ENCODE measurements at places on chromosomes 2 and 18.

GRCh38 chr18:36513556-36513955 is 216.0 kb downstream of the FHOD3 start:
- no peak for DNase-seq

- DNase-seq: no peak
These were observed 43.6 kb downstream of the EFEMP1 start for GRCh38 chr2:55879976-55880375.

DNA sequence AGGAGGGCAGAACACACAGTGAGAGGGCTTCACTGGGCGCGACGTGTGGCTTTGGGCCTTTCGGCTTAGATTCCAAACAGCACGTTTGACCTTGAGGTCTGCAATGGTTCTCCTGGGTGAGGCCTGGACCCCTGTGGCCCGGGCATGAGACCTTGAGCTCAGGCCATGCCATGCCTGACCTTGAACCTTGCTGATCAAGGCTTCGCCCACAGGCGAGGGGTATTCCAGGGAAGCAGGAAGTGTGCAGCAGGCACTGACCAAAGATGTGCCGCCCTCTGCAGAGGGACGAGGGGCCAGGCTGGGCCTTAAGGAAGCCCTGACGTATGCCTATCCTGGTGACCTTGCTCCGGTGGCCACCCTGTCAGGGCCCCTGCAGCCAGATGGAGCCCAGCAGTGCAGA is 178.3 kb upstream of the HDAC4 start:
- no peak for DNase-seq

GRCh38 chr2:172489681-172490080 is 62.3 kb downstream of the ITGA6 start:
- no peak for DNase-seq

DNA sequence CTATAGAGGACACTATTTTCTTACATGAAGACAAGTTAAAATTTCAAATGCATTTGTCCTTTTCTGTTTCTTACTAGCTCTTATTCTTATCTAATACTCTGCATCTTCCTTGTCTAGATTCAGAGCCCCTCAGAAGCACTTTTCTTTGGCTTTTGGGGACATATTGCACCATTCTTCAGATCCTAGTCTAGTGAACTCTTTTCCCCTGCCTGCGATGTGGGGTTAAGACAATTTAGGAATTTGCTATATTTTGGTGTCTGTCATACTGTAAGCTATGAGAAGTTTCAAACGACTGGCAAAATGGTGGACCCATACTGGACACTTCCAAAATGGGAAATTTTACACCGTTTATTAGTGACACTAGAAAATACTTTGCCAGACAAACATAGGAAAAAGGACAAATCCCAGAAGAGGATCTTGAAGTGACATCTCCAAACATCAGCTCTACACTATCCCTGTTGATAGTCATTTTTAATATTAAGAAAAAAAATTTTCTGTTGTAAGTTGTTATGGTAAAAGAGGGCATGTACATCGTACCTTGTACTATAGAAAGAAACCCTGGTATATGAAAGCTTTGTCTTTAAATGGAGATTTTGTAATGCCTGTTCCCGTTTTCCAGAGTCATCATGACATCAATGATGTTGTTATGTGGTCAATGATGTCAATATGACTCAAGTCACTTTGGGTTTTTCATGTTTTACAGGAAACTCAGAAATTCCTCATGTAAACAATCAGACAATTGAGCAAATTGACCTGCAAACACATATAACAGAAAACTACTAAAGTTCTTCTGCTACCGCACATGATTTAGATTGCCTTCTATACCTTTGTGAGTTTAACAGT is 4.4 kb upstream of the KYNU start:
- DNase-seq: no peak

GRCh38 chr18:21177822-21178221 is 64.2 kb upstream of the GREB1L start:
- no peak for DNase-seq

- no peak for DNase-seq
These were observed 757.4 kb downstream of the SATB2 start for GRCh38 chr2:198700319-198700718.

- DNase-seq: no peak
These were observed 1124.5 kb downstream of the BCL11A start for GRCh38 chr2:59428940-59429339.

DNA sequence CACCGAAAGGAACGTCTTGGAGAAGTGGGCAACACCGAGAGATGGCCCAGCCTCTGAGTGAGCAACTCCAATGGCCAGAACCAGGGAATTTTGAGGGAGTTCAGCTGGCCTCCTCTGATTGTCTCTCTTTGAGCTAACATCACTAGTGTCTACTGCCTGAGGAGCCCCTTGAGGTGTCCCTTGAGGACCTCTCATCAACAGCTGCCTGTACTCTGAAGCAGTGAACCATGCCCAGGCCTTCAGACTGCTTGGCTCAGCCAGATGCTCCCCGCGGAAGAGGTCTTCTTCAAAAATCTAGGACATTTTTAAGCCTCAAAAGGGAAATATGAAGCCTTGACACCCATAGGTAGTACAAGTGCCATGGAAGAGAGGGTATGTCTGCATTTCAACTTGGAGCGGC is 430.4 kb downstream of the TXNL1 start:
- DNase-seq: no peak

DNA sequence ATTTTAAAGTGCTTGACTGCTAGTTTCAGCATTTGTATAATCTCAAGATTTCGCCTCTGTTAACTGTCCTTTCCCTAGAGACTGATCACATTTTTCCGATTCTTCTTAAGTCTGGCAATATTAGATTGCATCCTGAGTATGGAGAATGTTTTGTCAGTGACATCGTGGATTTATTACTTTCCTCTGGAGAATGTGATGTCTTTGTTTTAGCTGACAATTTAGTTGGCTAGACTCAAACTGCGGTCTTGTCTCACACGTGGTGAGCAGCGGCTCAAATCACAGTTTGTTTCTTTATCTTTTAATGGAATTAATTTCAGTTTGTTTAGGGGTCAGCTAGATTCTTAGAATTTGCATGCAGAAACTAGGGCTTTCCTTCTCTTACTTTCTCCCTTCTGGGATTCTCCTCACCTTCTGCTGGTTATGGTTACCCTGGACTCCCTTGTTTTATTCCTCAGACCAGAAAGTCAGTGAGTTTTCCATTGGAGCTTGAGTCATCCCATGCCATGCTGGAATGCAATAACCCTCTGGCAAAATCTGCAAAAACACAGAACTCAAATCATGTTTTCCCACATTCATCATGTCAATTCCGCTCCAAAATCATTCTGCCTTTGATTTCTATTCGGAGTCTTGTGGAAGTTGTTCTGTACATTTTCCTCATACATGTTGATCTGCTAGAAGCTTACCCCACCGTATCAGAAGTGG is 327.2 kb upstream of the TRIB2 start:
- no peak for DNase-seq

DNA sequence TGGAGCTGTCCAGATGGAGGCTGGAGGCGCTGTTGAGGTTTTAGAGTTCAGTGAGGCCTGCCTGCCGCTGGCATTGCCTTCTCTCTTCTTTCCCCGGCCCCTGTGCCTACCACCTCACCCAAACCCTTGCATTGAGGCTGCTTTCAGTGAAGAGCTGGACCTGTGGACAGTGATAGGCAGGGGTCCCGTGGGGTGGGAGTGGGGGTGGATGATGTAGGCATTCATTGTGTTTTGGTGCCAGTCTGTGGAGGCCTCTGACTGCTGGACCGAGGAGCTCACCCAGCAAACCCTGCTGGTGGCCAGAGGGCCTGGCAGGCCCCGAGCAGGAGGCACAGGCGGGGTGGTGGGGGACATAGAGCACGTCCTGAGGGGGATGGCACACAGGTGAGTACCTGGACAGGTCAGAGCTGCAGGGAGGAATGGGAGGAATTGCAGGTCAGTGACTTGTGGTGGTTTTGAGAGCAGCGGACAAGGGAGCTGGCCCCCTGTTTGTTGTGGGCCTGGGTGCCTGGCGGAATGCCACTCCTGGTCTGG is 35.6 kb downstream of the NGEF start:
- no peak for DNase-seq

GRCh38 chr2:207352978-207353671 is 176.6 kb upstream of the CREB1 start:
- DNase-seq: peak; percentile 29

- DNase-seq: no peak
These were observed 168.8 kb downstream of the CDCA7 start for GRCh38 chr2:173523497-173523896.

- DNase-seq: no peak
These were observed 68.4 kb upstream of the MSH2 start for GRCh38 chr2:47334356-47335136.

- DNase-seq: no peak
These were observed 704.5 kb upstream of the RAB6C start for GRCh38 chr2:129274918-129275317.

- DNase-seq: no peak
These were observed 16.1 kb downstream of the MROH2A start for GRCh38 chr2:233794128-233794658.

DNA sequence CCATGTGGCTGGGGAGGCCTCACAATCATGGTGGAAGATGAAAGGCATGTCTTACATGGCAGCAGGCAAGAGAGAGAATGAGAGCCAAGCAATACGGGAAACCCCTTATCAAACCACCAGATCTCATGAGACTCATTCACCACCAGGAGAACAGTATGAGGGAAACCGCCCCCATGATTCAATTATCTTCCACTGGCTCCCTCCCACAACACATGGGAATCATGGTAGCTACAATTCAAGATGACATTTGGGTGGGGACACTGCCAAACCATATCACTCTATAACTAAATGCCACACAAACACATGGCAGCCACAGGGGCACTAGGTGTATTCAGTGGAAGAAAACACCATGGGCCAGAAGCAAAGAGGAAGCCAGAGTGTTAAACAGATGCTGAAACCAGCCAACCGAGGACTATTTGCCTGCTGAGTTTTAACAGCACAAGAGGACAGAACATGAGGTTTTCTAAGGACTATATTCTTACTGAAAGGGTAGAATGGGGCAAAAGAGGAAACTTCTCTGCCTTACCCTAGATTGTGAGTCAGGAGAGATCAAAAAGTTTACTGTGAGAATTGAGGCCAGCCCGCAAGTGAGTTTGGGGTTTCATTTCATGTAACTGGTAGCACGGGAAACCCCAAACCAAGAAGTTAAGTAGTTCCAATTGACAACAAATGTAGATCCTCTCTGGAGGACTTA is 49.2 kb downstream of the SIGLEC15 start:
- DNase-seq: peak; percentile 71

- no peak for DNase-seq
These were observed 2115.5 kb upstream of the CELF4 start for GRCh38 chr18:39681061-39681460.

GRCh38 chr2:138060301-138060635 is 96.0 kb downstream of the HNMT start:
- DNase-seq: no peak

GRCh38 chr18:71022389-71022788 is 733.5 kb downstream of the SOCS6 start:
- DNase-seq: no peak

GRCh38 chr2:171244466-171244969 is 83.8 kb upstream of the TLK1 start:
- DNase-seq: no peak

- peak; percentile 52 for DNase-seq
These were observed 383.4 kb downstream of the PTPRM start for GRCh38 chr18:7950380-7951136.

- DNase-seq: no peak
These were observed 85.6 kb downstream of the CD8B2 start for GRCh38 chr2:106572541-106573450.

DNA sequence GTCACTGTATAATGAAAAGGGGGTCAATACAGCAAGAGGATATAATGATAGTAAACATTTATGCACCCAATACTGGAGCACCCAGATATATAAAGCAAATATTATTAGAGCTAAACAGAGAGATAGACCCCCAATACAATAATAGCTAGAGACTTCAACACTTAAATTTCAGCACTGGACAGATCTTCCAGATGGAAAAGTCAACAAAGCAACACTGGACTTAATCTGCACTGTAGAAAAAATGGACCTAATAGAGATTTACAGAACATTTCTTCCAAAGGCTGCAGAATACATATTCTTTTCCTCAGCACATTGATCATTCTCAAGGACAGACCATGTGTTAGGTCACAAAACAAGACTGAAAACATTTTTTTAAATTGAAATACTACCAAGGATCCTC is 26.7 kb downstream of the ZBTB14 start:
- no peak for DNase-seq

GRCh38 chr2:55958756-55959155 is 35.2 kb upstream of the EFEMP1 start:
- no peak for DNase-seq

DNA sequence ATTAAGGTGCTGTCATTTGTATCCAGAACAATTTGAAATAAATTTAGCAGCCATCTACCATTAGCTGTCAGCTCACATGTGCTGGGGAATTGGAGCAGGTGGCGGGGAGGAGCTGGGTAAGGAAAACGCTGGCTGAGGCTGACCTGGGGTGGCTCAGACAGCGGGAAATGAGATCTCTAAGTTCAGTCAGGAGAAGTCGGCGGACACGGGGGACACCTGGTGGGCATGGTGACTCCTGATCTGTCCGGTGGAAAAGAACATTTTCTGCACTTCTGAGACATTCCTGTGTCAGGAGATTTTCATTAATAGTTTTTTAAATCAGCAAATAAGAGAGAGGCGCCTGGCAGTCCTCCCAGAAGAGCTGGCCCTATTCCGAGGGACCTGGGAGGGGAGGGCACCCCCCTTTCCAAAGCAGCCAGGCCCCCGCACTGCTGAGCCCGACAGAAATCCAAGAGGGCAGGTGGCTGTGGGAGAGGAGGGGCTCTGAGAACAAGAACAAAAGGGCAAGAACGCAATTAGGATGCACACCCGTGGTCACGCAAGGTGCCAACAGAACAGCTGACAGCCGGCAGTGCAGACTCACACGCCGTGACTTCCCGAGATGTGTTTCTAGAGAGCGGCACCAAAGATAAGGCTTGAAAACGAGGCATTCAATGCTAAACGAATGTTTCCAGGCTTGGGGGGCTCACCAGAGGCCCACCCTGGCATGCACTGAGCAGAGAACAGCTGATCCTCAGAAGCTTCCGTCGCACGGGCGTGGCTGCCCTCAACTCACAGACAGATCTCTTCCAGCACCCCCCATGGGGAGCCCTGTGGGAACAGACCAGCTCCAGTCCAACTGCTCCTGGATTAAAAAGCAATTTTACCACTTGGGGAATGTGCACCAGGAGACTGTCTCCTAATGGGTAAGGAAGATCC is 26.4 kb downstream of the SLC66A2 start:
- DNase-seq: no peak

- peak; percentile 33 for DNase-seq
These were observed 120.4 kb downstream of the ZNF516 start for GRCh38 chr18:76374330-76375281.

- peak; percentile 36 for DNase-seq
These were observed 1.1 kb downstream of the NPC1 start for GRCh38 chr18:23585007-23585871.

DNA sequence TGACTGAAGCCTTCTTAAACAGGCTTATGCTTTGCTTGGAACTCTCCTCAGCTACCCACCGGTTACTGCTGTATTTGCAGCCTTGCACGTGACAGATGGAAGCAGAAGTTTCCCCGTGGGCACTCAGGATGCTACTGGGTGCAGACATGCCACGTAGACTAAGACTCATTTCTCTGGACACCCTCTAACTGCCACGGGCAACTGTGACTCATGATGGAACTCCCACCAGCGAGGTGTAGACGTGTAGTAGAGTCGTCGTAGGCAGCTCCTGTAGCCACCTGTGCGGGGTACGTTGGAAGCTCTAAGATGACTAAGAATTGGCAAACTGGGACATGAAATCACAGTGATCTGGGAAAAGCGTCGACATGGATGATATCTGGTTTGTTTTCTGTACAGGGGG is 27.5 kb downstream of the TSHZ1 start:
- DNase-seq: no peak

GRCh38 chr18:41069167-41069566 is 885.9 kb upstream of the PIK3C3 start:
- no peak for DNase-seq
